HS-5 (cell line): ENCODE measurements at places on chromosomes 2 and 18.

DNA sequence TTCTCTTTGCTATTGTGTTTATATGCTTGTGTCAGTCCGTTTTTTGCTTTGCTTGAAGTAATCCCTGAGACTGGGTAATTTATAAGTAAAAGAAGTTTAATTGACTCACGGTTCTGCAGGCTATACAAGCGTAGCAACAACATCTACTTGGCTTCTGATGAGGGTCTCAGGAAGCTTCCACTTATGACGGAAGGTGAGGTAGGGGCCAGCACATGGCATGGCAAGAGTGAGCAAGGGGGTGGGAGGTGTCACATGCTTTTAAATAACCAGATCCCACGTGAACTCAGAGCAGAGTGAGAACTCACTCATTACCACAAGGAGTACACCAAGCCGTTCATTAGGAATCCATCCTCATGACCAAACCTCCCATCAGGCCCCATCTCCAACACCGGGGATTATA lies 540.3 kb downstream of the TDRD15 start:
- no peak for DNase-seq

DNA sequence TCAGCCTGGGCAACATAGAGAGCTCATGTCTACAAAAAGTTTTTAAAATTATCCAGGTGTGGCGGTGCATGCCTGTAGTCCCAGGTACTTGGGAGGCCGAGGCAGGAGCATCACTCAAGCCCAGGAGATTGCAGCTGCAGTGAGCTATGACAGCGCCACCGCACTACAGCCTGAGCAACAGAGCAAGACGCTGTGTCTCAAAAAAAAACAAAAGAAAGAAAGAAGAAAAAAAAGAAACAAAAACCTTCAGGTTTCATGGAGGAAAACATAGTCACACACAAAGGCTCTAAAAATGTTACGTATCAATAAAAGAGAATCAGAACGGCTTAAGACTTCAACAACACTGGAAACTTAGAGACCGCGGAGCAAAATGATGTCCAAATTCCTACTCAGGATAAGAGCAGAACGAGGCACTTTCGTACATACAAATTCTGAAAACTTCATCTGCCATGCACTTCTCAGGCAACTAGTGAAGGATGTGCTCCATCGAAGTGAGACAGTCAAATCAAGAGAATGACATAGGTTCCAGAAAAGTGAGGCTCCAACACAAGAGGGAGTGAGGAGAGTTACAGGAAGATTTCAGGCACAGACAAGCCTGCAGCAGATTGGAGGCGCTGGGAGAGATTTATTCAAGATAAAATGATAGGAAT lies 4.4 kb downstream of the HDLBP start:
- DNase-seq = no peak

GRCh38 chr2:20451341-20451740 lies 4.5 kb downstream of the RHOB start:
- DNase-seq = no peak

DNA sequence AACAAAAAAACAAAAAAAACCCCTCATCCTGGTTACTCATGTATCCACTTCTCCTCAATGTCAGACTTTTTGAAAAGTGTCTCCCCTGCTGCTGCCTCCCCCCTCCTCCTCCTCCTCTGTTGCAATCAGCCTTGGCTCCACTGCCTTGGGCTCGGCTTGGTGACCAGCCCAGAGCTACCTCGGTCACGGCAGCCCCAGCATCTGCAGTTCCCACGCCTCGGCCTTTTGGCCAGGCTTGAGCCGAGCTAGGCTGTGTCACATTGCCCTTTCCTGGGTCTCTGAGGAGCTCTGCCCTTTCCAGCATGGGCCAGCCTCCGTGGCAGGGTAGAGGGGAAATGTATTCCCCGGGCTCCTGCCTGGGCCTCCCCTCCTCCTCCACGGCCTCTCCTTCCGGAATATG lies 22.7 kb upstream of the INHBB start:
- DNase-seq = no peak

DNA sequence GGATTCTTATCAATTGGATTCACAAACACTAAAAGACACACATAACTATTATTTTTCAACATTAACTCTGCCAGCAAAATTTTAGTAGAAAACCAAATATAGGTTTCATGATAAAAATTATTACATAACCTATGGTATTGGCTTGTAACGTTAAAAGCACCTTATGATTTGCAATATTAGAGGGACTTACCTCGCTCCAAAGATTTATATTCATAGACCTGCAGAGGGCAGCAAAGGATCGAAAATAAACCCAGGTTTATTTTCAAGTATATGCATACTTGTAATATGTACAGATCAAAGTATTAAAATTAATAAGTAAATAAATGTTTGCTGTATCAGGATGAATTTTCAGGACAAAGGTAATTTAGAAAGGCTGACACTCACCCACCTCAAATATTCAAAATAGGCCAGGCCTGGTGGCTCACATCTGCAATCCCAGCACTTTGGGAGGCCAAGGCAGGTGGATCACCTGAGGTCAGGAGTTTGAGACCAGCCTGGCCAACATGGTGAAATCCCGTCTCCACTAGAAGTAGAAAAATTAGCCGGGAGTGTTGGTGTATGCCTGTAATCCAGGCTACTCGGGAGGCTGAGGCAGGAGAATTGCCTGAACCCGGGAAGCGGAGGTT lies 45.3 kb downstream of the LRPPRC start:
- peak; percentile 2 for DNase-seq

DNA sequence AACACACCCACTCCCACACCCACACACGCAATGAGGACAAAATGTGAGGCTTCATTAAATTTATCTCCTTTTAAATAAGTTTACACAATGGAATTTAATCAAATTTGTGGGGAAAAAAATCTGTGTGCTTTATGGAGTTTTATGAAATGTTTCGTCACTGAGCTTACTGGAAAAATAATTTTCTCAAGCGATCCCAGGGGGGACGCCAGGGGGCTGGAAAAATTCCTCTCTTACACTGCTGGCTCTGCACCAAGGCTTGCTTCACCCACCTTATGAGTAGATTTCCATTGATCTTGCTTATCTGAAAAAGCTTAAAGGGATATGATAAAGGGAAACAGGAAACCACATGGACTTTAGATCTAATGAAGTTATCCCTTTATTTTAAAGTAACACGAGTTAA lies 95.5 kb downstream of the CABYR start:
- DNase-seq = no peak
